ENCODE measurements at places on chromosomes 11 and 22.

GRCh38 chr11:65501472-65502273, 2.8 kb downstream of the MALAT1 start:
- no peak for DNase-seq

- no peak for DNase-seq
Measured at GRCh38 chr11:122634501-122634900, 21.0 kb upstream of the UBASH3B start.

- no peak for DNase-seq
Measured at GRCh38 chr11:16989554-16989953, 24.7 kb downstream of the PLEKHA7 start.

- DNase-seq, result no peak
Measured at GRCh38 chr11:1178201-1178885, 20.6 kb downstream of the MUC5AC start.

DNA sequence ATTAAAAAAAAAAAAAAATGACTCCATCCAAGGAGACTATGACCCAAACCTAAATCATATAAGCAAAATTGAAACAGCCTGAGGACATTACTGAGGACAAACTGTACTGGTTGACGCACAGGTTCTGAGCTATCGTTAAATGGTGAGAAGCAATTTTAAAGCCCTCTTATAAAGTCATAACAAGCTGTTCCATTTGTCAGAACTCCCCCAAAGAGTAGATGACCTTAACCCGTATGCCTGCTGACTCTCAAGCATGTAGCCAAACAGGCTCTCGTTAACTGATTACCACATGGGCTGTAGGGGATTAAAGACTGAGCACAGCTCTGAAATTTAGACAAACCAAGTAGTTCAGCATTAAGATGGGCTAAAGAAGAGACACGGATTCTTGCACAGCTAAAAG, 2.2 kb downstream of the CRYAB start:
- no peak for DNase-seq

Data from stimulated activated CD4-positive, alpha-beta T cell treated with anti-CD3 and anti-CD28 coated beads, Interleukin-1b, Interleukin-23, amount 100 ng/mL, for 4 hours (primary cell).